Stimulated activated CD8-positive, alpha-beta memory T cell treated with anti-CD3 and anti-CD28 coated beads, Interleukin-15, amount 100 ng/mL, for 4 hours (primary cell): ENCODE measurements at places on chromosomes 12 and 14.

DNA sequence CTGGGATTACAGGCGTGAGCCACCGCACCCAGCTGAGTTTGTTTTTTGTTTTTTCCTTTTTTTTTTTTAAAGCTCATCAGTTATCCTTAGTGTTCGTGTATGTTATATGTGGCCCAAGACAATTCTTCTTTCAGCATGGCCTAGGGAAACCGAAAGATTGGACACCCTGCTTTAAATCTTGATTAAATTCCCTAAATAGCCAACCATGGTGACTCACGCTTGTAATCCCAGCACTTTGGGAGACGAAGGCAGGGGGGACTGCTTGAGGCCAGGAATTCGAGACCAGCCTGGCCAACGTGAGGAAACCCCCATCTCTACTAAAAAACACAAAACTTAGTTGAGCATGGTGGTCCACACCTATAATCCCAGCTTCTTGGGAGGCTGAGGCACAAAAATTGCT lies 131.1 kb downstream of the MED13L start:
- no peak for DNase-seq

- DNase-seq: no peak
Measured at GRCh38 chr12:72277415-72277814, 5.2 kb downstream of the TRHDE start.

- no peak for DNase-seq
Measured at GRCh38 chr12:51862947-51863346, 14.4 kb upstream of the FIGNL2 start.

- DNase-seq: no peak
Measured at GRCh38 chr12:87795555-87795954, 233.6 kb downstream of the C12orf50 start.

- DNase-seq: no peak
Measured at GRCh38 chr14:21038441-21039422, 3.4 kb upstream of the RNASE7 start.

GRCh38 chr12:44708218-44708617 lies 167.9 kb downstream of the NELL2 start:
- no peak for DNase-seq

GRCh38 chr12:129467726-129468125 lies 436.1 kb downstream of the TMEM132D start:
- no peak for DNase-seq

DNA sequence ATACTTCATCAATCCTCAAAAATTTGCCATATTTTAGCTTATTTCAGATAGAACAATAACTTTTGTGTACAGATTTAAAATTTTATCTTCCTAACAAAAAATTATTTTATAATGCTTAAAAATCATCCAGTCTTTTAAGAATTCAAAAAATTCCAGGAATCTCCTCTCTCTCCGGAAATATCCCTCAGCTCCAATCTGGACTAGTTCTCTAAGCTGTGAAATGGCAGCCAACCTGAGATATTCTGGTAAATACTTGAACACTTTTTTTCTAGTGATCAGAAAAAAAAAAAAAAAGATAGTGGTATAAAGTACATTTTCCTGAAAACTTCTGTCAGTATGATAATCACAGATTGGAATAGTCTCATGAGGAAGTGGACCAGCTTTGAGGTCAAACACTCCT lies 57.6 kb downstream of the SSPN start:
- DNase-seq: no peak

DNA sequence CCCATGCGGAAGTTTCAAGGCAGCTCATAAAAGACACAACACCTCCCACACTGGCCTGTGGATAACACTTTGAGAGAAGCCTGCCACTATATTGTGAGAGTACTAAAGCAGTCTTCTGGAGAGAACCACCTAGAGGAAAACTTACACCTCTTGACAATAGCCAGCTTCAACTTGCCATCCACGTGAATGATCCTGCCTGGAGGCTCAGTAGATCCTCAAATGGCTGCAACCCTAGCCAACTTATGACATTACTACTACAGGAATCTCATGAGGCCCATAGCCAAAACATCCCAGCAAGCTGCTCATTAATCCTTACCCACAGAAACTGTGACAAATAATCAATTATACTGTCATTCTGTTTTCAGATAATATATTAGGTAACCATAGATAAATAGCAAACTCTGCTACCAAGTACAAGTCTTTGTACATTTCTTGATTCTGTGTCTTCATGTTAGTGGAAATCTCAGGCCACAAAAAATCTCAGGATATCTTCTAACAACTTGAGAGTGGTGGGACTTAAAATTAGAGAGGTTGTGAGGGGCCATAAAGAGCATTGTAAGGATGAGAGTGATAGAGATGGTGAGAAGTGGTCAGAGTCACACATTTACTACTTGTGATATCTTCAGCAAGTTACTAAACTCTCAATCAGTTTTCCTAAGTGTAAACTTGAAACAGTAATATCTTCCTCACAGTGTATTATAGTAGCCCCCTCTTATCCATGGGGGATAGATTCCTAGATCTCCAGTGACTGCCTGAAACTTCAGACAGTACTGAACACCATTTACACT lies 368.0 kb downstream of the C12orf50 start:
- no peak for DNase-seq

DNA sequence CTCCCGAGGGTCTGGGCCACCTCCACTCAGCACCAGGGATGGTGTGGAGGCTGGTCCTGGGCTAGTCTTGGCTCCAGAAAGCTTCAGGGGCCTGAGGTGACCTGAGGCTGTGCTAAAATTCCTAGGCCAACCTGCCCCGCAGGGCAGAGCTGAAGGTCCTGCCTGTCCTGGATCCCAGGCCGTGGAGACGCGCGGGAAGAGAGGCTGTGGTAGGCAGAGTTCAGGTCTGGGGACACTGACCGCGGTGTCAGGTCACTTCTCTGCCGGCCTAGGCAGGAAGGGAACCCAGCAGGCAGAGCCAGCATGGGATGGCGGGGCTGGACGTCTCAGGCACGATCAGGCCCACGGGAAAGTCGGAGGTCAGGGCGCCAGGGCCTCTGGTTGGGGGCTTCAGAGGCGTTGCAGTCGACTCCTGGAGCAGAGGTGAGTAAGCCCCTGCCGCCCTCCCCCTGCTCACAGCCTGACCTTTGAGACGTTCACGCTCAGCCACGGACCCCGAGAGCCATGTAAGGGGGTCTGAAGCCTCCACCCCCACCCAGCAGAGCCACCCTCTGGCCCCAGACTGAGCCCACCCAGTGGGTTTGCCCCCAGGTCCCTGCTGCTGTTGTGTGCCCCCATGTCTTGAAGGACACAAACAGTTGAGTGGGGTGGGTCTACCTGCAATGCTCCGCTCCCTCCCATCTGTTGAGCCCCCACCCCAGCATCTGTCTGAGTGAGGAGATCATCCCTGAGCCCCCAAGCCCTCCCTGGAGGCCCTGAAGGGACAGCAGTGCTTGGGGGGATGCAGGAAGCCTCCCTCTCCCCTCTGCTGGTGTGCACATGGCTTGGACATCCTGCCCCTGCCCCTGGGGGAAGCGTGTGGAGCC lies 142.7 kb downstream of the KIF26A start:
- no peak for DNase-seq

DNA sequence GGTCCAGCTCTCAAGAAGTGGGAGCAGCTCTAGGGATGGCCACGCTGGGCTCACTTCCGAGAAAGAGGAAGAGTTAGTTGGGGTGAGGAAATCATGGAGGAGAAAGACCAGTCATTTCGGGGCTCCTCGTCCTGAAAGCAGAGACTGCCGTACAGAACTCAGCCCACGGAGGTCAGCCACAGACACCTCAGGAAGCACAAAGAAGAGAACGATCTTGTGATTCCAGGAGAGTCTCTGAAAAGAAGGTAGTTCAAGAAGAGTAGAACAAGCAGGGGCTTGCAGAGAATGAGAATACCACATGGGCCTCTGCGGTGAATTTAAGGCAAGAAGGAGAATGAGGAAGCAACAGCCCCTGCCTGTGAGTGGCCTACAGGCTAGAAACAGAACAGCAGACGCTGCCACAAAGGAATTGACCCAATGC lies 311.9 kb downstream of the CACNA1C start:
- no peak for DNase-seq

DNA sequence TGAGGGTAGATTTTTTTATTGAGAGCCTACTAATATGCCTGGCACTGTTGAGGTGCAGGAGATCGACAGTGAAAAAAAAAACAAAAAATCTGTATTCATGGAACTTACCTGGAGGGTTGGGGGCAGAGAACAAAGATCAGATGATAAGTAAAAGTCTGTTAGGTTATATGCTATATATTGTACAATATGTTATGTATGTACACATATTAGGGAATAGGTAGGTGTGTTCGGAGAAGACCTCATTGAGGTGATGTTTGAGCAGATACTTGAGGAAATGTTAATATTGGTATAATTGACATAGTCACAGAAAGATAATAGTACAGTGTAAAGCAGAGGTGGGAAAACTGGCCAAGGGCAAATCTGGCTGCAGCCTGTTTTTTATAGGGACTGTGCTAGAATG lies 5.6 kb downstream of the ARF6 start:
- DNase-seq: no peak

GRCh38 chr12:8871068-8871467 lies 43.2 kb upstream of the PHC1 start:
- no peak for DNase-seq

DNA sequence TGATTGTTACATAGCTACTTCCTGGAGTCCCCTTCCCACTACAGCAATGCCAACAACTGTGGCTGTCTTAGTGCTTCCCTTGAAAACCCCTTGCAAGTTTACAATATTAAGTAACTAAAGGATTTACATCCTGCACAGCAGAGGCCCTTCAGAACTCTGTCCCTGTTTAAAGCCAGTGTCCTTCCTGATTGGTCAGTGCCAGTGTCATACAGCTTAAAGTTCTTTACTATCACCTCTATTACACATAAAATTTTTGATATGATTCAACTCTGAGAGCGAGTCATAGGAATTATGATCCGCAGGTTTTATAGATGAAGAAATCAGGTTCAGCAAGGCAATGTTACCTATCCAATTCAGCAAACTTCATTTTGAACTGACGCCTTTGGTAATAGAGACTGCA lies 91.4 kb upstream of the ALX1 start:
- no peak for DNase-seq

GRCh38 chr14:91536327-91536726 lies 26.2 kb upstream of the PPP4R3A start:
- DNase-seq: no peak
